ENCODE measurements at places on chromosomes 7 and 10.

- DNase-seq = no peak
Observed at GRCh38 chr7:40571796-40572195, 437.0 kb downstream of the SUGCT start.

DNA sequence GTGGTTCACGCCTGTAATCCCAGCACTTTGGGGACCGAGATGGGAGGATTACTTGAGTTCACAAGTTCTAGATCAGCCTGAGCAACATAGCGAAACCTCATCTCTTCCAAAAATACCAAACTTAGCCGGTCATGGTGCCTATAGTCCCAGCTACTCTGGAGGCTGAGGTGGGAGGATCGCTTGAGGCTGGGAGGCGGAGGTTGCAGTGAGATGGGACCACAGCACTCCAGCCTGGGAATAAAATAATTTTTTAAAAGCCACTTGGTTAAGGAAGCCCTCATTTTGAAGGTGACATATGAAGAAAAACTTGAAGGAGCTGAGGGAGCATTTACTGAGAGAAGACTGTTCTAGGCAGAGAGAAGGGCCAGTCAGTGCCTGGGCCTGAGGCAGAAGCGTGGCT is 4.2 kb upstream of the EZH2 start:
- DNase-seq = no peak

DNA sequence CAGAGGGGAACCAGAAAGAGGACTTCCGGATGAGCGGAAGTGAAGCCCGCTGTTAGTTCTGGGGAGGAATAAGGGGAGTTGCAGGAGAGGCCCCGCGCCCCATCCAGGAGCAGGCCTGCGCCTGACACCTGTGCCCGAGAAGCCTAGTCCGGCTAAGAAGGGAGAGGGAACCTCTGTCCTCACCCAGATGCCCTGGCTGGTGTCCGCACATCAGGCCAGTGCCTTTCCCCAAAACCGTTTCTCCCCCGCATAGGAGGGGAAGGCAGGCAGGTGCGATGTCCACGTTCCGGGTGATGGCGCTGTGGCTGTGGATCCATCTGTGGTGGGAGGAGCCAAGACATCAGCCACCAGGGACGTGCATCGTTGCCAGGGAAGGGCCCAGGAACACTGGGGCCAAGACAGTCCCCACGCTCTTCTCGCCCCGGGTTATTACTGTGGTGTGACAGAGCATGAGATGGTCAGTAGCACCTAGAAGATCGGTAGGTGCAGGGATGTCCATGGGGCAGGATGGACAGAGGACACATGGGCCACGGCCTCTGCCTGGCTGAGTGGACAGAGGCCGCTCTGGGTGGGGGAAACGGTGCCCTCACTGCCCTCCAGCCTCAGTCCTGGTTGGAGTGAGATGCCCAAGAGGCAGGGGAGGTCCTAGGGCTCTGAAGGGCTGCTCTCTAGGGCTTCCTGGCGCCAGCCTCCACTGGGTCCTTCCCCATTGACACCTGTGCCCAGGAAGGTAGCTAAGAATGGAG is 262.7 kb downstream of the CELF2 start:
- DNase-seq = no peak

GRCh38 chr10:126073606-126074005 is 177.2 kb downstream of the FANK1 start:
- DNase-seq = no peak

GRCh38 chr7:15086131-15086611 is 183.6 kb upstream of the DGKB start:
- DNase-seq = no peak

- no peak for DNase-seq
Observed at GRCh38 chr7:80766724-80767123, 128.3 kb downstream of the CD36 start.

DNA sequence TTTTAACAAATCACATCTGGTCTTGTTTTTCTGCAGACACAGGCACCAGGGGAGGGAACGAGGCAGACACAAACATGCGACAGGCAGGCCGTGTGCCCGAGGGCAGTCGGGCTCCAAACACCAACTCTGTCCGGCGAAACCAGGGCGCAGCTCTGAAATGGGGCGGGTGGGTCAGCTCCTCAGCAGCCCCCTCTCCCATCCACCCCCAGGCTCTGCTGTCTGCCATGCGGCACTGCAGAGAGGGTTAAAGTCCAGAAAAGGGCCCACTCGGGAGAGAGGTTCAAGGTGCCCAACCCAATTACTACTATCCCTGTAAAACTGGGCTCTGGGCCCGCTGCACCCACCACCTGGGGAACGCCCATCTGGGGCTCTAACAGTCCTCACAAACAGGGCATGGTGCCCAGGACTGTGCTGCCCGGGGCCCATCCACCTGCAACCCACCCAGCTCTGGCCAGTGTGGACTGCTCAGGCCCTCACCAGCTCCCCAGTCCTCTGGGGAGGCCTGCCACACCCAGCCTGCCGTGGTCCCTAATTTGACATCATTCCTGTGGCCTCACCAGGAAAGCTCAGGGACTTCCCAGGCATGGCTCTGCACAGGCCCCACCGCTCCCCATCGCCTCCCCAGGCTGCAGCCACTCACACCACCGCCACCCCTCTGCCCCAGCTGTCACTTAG is 18.7 kb downstream of the YKT6 start:
- no peak for DNase-seq

- no peak for DNase-seq
Observed at GRCh38 chr10:124612611-124613498, 131.3 kb downstream of the FAM53B start.

GRCh38 chr7:20260223-20260622 is 43.0 kb upstream of the MACC1 start:
- DNase-seq = peak; percentile 30

DNA sequence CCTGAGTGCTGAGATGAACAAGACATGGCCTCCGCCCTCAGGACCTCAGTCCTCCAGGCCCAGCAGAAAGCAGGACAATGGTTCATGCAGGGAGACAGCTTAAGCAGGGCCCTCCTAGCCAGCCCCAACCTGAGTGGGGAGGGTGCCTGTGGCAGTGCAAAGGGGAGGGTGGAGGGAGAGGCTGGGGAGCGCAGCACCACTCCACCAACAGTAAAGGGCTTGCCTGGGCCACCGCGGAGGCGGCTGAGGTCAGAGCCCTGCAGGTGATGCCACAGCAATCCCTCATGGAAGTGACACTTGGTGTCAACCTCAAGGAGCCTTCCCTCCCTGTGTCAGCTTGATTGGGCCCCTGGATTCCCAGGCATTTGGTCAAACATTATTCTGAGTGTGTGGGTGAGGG is 89.0 kb upstream of the TCERG1L start:
- DNase-seq = no peak
